ENCODE measurements at places on chromosomes 11 and 22. TPM values are rescaled to one million over a fixed set of nuclear protein-coding genes. Genes with fewer than 3 reads are reported as not detected.

The FAM89B gene
- 44.4 TPM for polyA plus RNA-seq

The CECR2 gene
- polyA plus RNA-seq: 3.0 TPM

The MS4A7 gene
- polyA plus RNA-seq: 46.5 TPM

The SDHD gene
- polyA plus RNA-seq: 85.5 TPM

The GLYATL2 gene
- 0.06 TPM for polyA plus RNA-seq

The APOBEC3A gene
- 68.3 TPM for polyA plus RNA-seq

The PAFAH1B2 gene
- polyA plus RNA-seq: 22.2 TPM

The ZNF280B gene
- 0.11 TPM for polyA plus RNA-seq

The SMC1B gene
- polyA plus RNA-seq: 0.01 TPM

The RASSF10 gene
- 2.2 TPM for polyA plus RNA-seq

The TREH gene
- 1.1 TPM for polyA plus RNA-seq

The ATXN10 gene
- 41.9 TPM for polyA plus RNA-seq

The TRIM34 gene
- 4.1 TPM for polyA plus RNA-seq

The SPI1 gene
- 344 TPM for polyA plus RNA-seq

The OR51E2 gene
- polyA plus RNA-seq: not detected

The CLTCL1 gene
- 2.6 TPM for polyA plus RNA-seq
